ENCODE measurements at places on chromosomes 2 and 18.

DNA sequence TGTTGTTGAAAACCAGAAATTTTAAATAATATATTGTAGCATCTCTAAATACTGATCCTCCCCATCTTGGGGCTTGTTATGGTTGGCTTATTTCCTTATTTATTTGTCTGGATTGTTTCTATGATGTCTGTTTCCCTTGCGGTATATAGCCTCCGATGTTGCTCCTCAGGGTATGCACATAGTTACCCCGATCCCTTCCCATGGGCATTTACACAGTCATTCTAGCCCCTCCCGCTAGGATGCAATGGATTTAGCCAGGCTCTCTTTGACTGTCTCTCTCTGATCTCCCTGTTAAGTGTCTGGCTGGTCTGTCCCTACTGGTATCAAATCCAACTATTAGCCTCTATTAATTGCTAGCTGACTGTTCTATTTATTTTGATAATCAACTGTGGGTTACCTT lies 91.8 kb upstream of the CRACDL start:
- no peak for DNase-seq

GRCh38 chr2:4192119-4192518 lies 488.7 kb downstream of the DCDC2C start:
- no peak for DNase-seq

DNA sequence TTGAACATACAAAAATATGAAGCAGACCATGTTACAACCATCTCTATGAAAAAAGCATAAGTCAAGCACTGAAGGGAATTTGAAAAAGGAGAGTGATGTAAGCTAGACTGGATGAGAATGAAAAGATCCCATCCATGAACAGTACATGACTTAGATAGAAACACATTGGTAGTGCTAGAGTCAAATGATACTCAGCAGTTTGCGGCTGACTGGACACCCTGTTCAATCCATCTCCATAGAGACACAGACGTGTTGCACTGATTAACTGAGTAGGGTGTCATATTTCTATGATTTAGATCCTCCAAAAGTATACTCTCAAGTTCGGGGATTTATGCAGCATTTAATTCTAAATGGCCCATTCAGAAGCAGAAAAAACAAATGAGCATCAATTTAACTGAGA lies 674.3 kb upstream of the NRXN1 start:
- DNase-seq, result no peak

DNA sequence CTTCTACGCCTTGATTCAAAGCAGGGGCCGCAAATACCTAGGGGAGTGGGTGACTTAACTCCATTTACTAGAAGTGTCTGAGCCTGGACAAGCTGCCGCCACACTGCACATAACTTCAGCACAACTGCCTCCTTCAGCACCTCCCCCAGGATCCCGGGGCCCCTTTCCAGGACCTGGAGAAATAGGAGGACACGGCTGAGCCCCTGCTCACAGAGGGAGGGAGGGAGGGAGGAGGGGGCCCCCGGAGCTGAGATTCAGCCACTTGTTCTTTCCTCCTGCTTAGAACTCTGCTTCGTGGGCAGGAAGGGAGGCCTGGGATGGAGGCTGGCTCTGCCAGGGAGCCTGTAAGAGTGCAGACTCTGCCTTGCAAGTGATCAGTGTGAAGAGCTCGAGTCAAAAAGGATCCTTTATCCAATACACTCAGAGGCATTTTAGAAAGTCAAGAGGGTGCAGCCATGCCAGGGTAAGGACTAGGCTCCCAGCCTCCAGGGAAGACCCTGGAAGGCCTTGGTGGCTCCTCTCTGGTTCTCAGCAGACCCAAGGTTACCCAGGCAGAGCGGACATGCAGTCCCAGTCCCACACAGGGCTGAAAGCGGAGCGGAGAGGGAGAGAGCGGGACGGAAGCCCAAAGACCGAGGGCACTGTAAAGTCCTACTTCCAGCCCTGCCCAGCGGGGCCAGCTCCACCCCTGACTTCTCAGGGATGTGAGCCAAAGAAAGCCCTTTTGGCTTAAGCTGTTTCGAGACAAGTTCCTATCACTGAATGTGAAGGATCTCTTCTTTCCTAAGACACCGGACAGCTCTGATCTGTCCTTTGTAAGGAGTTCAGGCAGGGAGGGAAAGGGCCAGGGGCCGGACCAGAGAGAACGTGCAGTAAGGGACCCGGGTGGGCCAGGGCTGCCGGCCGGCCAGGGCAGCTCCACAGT lies 8.6 kb upstream of the ARMC9 start:
- DNase-seq, result no peak

GRCh38 chr18:35337286-35337685 lies 6.9 kb downstream of the ZNF24 start:
- DNase-seq, result no peak

DNA sequence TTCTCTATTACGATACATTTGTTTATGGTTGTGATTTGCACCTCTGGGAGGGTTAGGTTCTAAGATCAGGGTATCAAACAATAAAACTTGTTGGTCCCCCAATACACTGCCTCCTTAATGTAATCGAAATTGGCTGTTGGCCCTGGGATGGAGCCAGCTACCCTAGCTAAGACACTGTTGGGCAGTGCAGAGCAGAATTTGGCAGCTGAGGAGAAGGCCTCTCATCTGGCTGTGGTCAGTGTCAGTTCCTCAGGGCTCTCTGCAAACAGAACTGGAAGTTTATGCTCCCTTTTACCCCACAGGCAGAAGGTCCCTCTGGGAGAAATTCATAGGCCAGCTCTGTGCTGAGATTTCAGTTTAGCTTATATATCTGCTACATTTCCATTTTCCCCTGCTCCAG lies 8.6 kb upstream of the HAAO start:
- no peak for DNase-seq

DNA sequence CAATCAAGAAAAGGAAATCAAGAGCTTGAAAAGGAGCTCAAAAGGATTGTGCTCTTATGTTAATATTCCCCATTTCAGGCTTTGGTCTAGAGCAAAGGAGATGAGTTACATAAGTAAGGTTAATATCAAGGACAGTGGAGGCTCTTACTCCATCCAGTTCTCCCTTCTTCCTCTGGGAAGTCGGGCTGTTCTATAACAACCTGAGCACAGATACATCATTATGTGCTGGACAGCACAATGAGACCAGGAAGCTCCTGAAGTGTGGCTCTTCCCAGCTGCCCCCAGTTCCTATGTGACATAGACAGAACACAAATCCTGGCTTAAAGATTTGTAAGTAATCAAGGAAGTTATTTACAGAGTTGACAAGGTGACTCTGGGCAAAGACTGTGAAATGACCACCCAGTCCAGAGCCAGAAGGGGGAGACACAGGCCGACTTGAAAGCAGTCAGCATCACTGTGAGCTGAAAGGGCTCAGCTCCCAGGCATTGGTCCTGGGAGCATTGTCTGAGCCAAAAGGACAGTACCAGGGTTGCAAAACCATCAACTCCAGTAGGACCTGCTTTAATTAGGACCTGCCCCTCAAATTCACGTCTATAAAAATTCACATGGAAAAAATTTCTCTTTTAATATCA lies 917.6 kb upstream of the ACVR2A start:
- no peak for DNase-seq

DNA sequence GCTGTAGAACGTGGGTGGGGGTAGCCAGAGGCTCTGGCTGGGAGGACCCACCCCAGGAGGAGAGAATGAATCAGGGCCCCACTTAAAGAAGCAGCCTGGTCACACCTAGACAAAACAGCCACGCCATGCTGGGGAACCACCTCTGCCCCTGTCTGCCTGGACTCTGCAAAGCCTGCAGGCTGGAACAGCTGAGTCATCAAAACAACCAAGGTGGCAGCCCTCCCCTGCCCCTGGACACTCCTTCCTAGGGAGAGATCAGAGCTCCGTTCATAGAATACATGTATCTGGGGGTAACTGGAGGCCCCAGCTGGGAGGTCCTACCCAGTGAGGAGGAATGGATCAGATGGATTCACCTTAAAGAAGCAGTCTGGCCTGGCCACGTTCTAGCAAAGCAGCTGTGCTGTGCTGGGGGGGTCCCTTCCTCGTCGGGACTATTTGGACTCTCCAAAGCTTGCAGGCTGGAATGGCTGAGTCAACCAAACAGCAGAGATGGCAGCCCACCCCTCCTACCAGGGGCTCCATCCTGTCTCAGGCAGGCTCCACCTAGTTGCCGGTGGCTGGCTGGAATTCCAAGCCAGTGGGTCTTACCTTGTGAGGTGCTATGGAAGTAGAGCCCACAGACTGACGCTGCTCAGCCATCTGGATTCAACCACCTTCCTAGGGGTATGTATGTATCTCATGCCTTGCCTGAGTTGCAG lies 50.5 kb upstream of the NT5C1B start:
- no peak for DNase-seq

- DNase-seq, result no peak
Observed at GRCh38 chr2:70842401-70842800, 6.8 kb upstream of the CD207 start.

DNA sequence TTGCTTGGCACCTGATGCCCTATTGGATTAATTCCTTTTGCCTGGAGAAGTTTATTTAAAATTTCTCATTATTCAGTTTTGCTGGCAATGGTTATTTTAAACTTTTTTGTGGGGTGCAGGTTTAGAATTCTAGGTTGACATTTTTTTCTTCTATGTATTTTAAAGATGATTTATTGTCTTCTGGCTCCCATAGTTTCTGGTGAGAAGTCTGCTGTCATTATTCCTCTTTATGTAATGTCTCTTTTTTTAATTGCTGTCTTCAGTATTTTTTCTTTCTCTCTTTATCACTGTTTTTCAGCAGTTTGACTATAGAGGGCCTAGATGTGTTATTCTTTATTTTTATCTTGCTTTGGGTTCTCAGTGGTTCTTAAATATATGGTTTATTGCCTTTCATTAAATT lies 182.2 kb upstream of the STON1 start:
- DNase-seq, result no peak

DNA sequence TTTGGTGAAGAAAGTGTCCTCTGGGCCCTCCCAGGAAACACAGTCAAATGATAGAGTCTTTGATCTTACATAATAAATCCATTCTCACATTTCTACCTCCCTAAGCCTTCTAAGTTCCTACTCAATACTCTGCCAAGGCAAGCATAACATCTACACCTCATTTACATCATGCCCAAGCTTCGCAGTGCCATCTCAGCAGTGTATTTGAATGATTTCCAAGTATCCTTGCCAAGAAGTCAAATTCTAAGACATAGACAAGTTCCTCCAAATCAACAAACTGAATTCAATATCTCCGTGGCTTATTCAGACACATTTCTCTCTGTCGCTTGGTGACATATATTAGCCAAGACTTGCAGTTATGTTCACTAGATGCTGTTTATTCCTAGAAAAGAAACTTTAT lies 8.1 kb upstream of the MLPH start:
- DNase-seq, result no peak

DNA sequence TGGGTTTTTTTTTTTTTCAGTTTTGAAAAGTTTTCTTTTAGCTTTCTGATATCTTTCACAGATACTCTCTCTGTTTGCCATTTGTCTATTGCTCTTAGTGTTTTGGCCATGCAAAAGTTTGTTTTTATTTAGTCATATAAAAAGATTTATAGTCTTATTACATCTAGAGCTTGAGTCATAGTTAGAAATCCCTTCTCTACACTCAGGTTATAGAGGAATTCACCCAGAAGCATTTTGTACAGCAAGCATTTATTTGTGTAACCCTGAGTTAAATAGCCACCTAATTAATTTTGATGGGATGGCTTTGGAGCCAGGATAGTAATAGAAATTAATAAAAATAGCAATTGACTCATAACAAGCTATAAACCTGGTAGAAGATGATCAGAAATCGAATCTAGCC lies 35.6 kb downstream of the ACTR2 start:
- no peak for DNase-seq

- DNase-seq, result peak; percentile 3
Observed at GRCh38 chr2:201267278-201268030, 7.1 kb downstream of the CASP8 start.

- no peak for DNase-seq
Observed at GRCh38 chr2:96176661-96177060, 31.4 kb upstream of the DUSP2 start.

DNA sequence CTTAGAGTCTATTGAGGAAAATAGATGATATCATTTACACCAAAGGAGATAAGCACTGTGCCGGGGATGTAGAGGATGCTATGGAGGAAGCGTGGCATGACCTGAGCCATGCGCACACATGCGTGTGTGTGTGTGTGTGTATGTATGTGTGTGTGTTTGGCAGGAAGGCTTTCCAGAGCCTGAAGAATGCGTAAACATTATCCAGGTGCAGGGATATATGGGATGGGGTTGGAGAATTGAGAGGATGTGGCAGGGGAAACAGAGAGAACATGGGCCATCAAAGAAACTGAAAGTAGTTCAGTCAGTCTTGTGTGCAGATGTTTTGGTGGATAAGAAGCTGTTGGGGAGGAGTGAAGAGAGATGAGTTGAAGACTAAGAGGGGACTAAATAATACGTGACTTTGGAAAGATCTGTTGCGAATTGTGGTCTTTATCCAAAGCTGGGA lies 9.3 kb upstream of the STAT1 start:
- no peak for DNase-seq

GRCh38 chr2:230244211-230244610 lies 18.7 kb downstream of the SP140 start:
- DNase-seq, result no peak

DNA sequence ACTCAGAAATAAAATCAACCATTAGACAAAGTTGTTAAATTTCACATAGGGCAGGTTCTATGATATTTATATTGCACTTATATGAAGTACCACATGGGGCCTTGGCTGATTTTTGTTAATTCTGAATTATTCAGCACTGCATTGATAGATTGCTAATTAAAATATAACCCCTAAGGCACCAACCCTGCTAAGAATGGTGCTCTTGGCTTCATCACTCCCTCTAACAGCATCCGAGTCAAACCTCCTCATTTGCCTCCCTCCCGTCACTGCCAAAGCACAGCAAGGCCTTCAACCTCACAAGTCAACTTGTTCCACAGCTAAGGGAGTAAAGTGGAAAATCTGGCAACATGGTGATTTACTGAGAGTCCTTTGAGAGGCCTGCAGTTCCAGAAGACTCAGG lies 27.0 kb downstream of the MYO5B start:
- no peak for DNase-seq

- DNase-seq, result no peak
Observed at GRCh38 chr18:77084688-77085035, 47.9 kb downstream of the MBP start.

DNA sequence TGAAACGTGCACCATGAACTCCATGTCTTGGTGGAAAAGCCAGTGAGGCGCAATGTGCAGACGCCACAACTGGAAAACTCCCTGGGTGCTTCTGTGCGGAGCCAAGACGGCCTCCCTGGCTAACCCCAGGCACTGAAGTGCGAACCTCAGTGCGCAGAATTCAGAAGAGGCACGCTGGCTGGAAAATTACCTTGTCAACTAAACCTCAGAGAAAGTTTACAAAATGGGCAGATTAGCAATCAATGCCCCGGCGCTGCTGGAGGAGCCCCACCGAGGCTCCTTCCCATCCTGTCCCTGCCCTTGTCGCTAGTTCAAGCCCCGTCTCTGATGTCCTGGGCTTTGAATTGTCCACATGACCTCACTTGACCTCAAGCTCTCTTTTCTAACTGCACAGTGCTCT lies 22.2 kb downstream of the SNORC start:
- no peak for DNase-seq

GRCh38 chr2:215371915-215372897 lies 60.3 kb downstream of the ATIC start:
- DNase-seq, result no peak

GRCh38 chr18:24293254-24293653 lies 104.4 kb downstream of the OSBPL1A start:
- no peak for DNase-seq

- DNase-seq, result no peak
Observed at GRCh38 chr2:105836840-105837692, 92.4 kb downstream of the NCK2 start.

- DNase-seq, result no peak
Observed at GRCh38 chr2:173715441-173715840, 249.7 kb downstream of the SP3 start.

GRCh38 chr2:105177536-105178254 lies 63.8 kb upstream of the GPR45 start:
- DNase-seq, result no peak

- no peak for DNase-seq
Observed at GRCh38 chr2:8197101-8197500, 484.8 kb upstream of the ID2 start.
